ENCODE measurements at places on chromosomes 5 and 9. TPM values are rescaled to one million over a fixed set of nuclear protein-coding genes. Genes with fewer than 3 reads are reported as not detected.

Gene STOML2
- 214 TPM for total RNA-seq

GRCh38 chr5:78542321-78542840 lies 106.2 kb downstream of the LHFPL2 start:
- no peak for DNase-seq

DNA sequence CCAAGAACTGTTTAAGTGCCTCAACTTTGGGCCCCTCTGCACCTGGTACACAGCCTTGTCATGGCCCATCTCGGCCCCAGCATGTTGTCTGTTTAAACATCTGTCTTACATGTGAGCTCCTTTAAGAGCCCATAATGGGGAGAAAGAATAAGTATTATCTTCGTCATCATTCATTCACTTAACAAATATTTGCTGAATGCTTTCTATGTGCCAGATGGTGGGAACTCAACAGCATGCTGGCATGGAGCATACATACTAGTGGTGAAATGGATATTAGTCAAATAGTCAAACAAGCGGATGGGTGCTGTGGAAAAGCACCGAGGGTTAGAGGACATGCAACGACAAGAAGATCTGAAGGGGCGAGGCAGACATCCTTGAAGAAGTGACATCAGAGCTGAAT lies 54.5 kb downstream of the GABBR2 start:
- DNase-seq, result no peak

GRCh38 chr5:97923997-97924396 lies 741.0 kb upstream of the RIOK2 start:
- no peak for DNase-seq

GRCh38 chr9:106620081-106620480 lies 242.9 kb upstream of the ZNF462 start:
- DNase-seq, result no peak

Gene IFNA10
- not detected for total RNA-seq
